ENCODE measurements at places on chromosomes 7 and 10.

GRCh38 chr10:71316056-71316785 lies 2.8 kb upstream of the SLC29A3 start:
- DNase-seq, result no peak

GRCh38 chr7:29139796-29140195 lies 6.5 kb downstream of the CPVL start:
- DNase-seq, result no peak

- DNase-seq, result no peak
These were observed 32.6 kb downstream of the VSTM4 start for GRCh38 chr10:49082766-49083165.

DNA sequence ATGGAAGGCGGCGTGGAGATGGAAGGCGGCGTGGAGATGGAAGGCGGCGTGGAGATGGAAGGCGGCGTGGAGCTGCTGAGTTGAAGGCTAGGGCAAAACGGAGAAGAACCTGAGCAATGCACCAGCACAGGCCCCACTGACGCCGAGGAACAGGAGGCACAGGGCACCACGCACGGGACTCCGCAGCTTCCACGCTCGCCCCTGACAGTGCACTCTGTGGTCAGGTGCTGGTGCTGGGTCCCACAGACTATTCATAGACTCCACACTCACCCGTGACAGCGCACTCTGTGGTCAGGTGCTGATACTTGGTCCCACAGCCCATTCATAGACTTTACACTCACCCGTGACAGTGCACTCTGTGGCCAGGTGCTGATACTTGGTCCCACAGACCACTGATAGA lies 34.0 kb downstream of the CPXM2 start:
- DNase-seq, result no peak

DNA sequence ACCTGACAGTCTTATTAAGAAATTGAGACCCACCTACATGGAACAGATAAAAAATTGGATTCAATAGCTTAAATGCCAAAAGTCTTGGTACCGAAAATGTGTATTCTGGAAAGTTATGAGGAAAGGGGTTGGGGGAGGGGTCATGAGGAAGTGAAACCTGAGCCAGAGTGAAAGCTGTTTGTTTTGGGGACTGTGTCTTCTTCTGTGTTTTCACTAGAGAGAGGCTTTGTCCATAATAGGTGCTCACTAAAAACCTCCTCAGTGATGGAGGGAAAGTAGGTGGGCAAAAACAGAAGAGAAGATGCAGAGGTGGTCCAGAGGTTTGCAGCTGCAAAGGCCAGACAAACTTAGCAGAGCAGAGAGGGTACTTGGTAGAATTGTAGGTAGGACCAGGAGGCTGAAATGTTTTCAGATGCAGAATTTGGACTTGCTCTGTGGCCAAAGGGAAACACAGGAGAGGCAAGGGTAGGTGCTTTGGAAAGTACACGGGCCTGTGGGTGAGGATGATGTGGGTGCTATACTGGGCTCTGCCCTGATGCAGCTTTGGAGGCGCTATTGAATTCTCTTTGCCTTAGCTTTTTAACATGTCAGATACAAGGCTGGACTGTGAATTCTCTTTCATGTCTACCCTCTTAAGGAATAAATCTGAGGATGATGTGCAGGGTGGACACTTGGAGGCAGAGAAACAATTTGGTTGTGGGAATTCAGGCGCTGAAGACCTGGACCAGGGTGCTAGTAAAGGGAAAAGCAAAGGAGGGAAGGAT lies 254.6 kb downstream of the PTEN start:
- no peak for DNase-seq

- DNase-seq, result peak; percentile 27
These were observed 34.7 kb downstream of the MET start for GRCh38 chr7:116706668-116707126.

DNA sequence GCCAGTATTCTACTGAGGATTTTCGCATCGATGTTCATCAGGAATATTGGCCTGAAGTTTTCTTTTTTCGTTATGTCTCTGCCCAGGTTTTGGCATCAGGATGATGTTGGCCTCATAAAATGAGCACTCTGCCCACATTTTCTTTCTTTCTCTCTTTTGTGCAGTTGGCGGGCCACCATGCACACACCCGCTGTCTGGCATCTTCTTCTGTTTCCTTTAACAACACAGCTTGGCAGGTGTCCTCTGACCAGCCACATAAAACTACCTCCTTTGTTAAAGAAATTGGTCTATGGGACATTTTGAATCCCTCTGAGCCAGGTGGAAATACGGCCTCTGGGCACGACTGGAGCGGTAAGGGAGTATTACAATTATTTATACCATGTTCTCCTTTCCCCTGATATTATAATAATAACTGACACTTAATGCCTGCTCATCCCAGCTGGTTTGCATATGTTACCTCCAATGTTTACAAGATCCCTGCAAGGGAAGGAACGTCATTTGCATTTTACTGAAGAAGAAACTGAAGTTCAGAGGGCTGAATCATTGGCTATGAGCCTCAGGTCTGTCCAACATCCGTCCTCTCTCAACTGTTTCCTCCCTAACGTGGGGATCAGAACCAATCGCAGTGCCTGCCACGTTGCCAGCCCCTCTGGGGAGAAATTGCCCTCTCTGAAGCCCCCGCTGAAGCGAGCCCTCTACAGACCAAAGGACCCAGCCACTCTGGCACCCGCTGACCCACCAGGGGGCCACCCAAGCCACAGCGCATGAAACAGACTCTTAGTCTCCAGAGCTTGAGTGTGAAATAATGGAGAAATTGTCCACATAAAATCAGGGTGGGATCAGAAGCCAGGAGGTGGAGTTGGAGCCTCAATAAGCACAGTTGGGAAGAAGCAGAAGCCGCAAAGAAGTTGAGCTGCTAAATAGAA lies 125.0 kb upstream of the FOXK1 start:
- DNase-seq, result no peak

DNA sequence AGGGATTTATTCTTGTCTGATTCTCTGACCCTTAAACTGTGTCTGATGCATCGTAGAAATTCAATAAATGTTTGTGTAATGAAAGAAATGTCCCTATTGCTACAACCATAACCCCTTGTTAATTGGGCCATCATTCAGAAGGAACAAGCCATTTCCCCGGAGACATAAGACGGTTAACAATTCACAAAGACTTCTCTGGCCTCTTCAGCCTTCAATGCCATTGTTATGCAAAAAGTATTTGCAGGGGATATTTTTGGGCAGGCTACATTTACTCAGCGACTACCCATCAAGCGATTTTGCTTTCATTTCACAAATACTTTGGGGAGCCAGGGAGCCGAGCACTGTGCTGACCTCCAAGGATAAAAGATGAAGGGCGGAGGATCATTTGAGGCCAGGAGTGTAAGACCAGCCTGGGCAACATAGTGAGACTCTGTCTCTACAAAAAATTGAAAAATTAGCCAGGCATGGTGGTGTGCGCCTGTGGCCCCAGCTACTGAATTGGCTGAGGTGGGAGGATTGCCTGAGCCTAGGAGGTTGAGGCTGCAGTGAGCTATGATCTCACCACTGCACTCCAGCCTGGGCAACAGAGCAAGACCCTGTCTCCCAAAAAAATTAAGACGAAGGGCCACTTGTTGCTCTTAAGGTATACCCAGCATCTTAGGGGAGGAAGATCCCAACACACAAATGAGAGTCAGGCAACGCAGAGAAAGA lies 20.0 kb upstream of the SDK1 start:
- no peak for DNase-seq

DNA sequence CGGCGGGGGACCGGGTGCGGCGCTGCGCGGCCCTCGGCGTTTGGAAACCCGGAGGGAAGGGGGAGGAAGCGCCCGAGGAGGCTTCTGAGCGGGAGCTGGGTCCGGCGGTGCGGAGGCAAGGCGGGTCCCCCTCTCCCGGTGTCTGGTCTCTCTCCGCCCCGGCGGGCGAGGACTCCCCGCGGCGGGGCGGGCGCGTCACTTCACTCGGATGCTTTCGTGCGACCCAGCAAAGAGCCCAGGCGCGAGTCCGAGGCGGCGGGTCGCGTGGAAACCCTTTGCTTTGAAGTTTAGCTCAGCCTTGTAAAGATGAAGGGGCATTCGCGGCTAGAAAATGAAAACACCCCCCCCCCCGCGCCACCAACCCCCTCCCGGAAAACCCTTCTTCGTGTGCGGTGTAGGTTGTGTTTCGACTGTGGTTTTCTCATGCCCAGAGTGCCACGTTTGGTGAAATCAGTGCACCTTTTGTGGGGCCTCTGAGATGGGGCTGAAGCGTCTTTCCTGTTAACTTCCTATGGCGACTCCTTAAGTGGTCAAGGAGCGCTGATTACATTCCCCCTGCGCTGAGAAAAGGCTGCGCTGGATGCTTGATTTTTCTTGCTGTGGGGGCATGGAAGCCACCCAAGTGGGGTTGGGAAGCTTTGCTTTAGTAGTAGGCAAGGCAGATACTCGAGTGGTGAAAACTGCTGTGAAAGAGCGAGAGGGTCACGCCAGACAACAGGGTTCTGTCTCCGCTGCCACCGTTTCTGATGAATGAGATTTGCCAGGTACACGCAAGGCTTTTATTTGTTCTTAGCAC lies 876 bp downstream of the GNAI1 start:
- DNase-seq, result peak; percentile 68

- DNase-seq, result no peak
These were observed 15.3 kb downstream of the NUDT5 start for GRCh38 chr10:12180221-12180974.

- DNase-seq, result no peak
These were observed 287.6 kb upstream of the HGF start for GRCh38 chr7:82057476-82057875.

GRCh38 chr10:50362547-50363125 lies 111.3 kb upstream of the ASAH2 start:
- DNase-seq, result no peak

DNA sequence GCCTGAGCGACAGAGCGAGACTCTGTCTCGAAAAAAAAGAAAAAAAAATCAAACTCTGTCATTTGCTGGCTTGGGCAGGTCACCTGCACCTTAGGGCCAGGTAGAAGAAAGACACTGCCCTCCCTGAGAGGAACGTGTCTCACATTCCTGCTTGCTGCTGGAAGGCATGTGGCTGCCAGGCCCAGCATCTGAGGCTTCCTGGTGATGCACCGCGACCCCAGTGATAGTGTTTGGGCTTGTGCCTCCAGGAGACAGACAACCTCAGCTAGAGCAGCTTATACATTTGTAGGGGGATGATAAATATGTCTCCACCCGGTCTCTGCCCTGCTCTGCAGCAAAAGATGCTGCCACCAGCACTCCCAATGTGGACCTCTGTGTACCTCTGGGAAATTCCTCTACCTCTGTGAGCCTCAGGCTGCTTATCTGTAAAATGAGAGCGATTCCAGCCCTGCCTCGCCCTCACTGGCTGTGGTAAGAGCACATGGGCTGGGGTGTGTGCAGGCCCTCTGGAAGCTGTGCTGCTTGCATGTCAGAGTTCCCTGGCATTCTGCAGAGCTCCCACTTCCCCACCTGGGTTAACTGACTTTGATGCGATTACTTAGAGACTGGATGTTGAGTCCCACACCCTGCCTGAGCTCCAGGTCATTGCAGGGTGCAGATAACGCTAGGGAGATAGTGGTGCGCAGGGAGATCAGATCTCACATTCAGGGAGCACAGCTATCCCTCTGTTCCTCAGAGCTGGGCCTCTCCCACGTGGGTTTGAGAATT lies 19.9 kb downstream of the SLC29A3 start:
- DNase-seq, result no peak

DNA sequence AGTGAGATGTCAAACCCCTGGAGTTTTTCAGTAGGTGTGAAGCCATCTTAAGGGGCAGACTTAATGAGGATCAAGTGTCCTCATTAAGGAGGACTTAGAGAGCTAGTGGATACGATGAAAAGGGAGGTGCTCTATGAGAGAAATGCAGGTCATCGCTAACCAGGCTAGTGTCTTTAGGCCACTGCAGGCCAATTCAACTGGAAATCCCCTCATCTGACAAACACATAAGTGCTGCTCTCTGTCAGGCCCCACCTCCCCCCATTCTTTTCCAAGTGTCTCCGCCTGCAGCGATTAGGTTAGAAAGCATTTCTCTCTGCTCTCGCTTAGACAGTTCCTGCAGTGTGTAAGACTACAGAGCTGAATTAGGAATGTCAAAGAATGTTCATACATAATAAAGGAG lies 33.7 kb downstream of the RBM28 start:
- DNase-seq, result no peak

DNA sequence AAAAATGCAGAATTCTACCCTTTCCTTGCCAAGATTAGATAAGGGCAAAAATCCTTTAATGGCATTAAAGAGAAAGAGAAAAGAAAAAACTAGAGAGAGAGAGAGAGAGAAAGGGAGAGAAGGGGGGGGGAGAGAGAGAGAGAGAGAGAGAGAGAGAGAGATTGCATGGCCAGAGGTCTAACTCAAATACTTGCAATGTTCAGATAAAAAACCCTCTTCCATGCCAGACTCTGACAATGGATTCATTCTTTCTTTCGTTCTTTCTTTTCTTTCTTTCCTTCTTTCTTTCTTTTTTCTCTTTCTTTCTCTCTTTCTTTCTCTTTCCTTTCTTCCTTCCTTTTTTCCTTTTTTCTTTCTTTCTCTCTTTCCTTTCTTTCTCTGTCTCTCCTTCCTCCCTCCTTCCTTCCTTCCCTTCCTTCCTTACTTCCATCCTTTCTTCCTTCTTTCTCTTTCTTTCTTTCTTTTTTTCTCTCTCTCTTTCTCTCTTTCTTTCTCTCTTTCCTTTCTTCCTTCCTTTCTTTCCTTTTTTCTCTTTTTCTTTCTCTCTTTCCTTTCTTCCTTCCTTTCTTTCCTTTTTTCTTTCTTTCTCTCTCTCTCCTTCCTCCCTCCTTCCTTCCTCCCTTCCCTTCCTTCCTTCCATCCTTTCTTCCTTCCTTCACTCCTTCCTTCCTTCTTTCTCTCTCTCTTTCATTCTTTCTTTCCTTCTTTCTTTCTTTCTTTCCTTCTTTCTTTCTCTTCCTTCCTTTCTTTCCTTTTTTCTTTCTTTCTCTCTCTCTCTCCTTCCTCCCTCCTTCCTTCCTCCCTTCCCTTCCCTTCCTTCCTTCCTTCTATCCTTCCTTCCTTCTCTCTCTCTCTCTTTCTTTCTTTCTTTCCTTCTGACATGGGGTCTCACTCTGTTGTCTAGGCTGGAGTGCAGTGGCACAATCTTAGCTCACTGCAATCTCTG lies 175.7 kb downstream of the PRKCQ start:
- no peak for DNase-seq

DNA sequence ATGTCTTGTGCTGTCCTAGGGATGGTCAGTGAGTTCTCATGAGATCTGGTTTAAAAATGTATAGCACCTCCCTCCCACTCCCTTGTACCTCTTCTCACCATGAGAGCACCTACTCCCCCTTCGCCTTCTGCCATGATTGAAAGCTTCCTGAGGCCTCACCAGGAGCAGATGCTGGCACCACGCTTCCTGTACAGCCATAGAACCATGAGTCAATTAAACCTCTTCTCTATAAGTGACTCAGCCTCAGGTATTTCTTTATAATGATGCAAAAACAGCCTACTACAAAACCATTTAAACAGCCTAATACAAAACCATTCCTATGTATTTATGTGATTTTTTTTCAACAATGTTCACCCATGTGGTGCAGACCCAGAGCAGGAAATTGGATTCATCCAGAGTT lies 32.0 kb downstream of the KDM7A start:
- no peak for DNase-seq

- DNase-seq, result peak; percentile 50
These were observed 52.2 kb upstream of the SEC61G start for GRCh38 chr7:54811041-54811845.

- DNase-seq, result no peak
These were observed 13.4 kb downstream of the HEPACAM2 start for GRCh38 chr7:93212881-93213280.

GRCh38 chr7:37784015-37784414 lies 64.4 kb upstream of the NME8 start:
- no peak for DNase-seq

GRCh38 chr7:137443616-137444015 lies 100.1 kb upstream of the PTN start:
- peak; percentile 63 for DNase-seq

- no peak for DNase-seq
These were observed 29.7 kb downstream of the IMMP2L start for GRCh38 chr7:111532625-111533024.

GRCh38 chr7:85641331-85641730 lies 454.5 kb upstream of the SEMA3D start:
- DNase-seq, result no peak
